Liver (tissue), 10 donors: ENCODE measurements at places on chromosomes 3 and 15. TPM values are rescaled to one million over a fixed set of nuclear protein-coding genes. Genes with fewer than 3 reads are reported as not detected.

Gene MINAR1
- total RNA-seq: 0.08 TPM

Gene KLHDC8B
- 9.2 TPM for total RNA-seq

Gene PIERCE2
- not detected for total RNA-seq

Gene GCNT3
- 0.37 TPM for total RNA-seq

Gene CHRM5
- total RNA-seq: not detected
